ENCODE measurements at places on chromosomes 7 and 10.

- DNase-seq = no peak
Measured at GRCh38 chr7:17144322-17144721, 154.1 kb upstream of the AHR start.

- no peak for DNase-seq
Measured at GRCh38 chr10:74683621-74684364, 142.6 kb upstream of the KAT6B start.

- DNase-seq = no peak
Measured at GRCh38 chr10:58735087-58735486, 222.4 kb downstream of the BICC1 start.

GRCh38 chr10:63642808-63643207 is 121.6 kb downstream of the REEP3 start:
- DNase-seq = no peak

GRCh38 chr7:44173911-44174693 is 15.1 kb downstream of the GCK start:
- DNase-seq = no peak

- peak; percentile 37 for DNase-seq
Measured at GRCh38 chr7:100674411-100675104, 1.0 kb downstream of the GNB2 start.

DNA sequence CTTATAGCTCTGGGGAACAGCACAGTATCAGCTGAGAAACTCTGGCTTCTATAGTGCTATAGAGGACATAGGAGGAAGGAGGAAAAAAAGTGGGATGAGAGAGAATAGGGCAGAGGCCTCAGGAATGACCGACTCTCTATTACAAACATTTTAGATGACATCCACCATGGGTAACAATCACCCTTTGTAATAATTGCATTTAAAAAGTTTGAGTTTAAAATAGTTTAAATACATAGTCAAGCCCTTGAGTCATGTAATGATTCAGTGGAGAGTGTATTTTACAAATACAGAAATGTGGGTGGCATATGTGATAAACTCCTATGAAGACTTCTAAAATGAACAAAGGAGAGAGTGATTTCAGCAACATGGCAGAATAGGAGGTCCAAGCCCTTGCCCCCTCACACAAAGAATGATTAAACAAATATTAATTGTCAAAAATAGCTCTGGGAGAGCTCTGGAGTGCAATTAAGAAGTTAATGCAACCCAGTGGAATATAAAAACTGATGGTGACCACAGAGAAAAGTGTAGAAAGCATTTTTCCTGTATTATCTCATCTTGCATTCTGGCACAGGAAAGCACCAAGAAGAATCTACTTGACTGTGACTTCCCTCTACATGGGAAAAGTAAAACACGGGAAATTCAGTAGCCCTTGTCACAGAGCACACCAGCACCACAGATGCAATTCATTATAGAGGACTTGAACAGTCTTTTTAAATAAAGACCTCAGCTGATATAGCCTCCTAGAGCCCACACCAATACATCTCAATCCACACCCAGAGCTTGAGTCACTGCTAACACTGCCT is 569.0 kb upstream of the SORCS1 start:
- no peak for DNase-seq

All from MM.1S (cell line).